ENCODE measurements at places on chromosomes 7 and 10. TPM values are rescaled to one million over a fixed set of nuclear protein-coding genes. Genes with fewer than 3 reads are reported as not detected.

Gene IFIT1
- 17.9 TPM for total RNA-seq

Gene ZCWPW1
- 2.2 TPM for total RNA-seq

DNA sequence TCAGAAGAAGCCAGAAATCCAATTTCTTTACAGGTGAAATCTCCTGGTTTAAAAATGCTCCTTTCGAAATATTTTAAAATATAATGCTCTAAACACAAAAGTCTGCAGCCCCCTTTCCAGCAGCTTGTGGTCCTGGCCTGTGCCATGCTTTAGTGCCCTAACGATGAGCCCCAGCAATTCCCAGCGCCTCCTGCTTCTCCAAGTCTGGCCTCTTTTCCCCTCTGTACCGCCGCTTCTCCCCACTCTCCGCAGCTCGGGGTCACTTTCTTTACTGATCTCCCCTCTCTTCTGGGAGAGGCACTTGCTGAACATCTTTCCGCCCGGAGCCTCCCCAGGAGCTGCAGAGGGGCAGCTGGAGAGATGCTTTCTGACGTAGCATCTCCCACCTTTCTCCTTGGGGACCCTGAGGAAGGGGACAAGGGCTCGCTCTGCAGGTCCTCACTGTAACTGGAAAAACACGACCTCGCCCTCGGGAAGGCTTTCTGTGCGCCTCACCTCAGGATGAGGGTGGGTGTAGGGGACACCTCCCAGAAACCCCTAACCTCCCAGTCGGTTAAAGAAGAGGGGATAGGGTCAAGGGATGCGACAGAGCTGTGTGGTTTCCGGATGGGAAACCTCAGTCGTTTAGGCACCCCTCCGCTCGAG is 565 bp upstream of the INA start:
- no peak for DNase-seq

DNA sequence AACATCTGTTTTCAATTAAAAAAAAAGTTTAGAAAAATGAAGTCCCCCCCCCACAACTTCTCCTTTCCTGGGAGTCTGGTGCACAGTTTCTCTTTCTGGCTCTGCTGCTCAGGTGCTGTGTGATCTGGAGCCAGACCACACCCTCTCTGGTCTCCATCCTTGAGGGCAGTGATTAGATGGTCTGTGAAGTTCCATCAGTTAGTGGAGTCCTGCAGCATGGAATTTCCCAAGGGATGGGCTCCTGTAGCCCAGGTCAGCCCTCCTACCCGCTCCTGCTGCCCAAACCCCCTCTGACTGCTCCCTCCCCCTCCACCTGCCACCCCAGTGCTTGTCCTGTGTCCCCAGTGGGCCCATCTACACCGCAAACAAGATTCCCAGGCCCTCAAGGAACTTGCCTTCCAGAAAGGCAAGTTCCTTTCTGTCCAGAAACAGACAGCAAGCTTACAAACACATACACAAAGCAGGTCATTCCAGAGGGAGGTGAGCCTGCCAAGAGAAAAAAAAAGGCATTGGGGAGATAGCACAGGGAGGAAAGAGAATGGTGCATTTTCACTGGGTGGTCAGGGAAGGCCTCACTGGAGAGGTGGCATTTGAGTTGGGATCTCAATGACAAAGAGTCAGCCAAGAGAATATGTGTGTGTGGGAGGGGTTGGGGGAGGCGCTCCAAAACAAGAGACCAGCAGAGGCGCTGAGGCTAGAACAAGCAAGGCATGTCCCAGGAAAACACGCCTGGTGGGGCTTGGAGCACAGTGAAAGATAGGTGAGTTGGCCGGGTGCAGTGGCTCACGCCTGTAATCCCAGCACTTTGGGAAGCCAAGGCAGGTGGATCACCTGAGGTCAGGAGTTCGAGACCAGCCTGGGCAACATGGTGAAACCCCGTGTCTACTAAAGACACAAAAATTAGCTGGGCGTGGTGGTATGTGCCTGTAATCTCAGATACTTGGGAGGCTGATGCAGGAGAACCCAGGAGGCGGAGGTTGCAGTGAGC is 49.5 kb upstream of the SLC29A3 start:
- no peak for DNase-seq

Gene TEX36
- not detected for total RNA-seq

Data from aorta (tissue), 5 donors.